ENCODE measurements at places on chromosomes 4 and X.

- DNase-seq = no peak
Observed at GRCh38 chr4:54837576-54838140, 179.9 kb downstream of the KIT start.

GRCh38 chr4:628821-629635 lies 3.7 kb downstream of the PDE6B start:
- DNase-seq = no peak

- DNase-seq = no peak
Observed at GRCh38 chr4:101328063-101328602, 19.2 kb downstream of the PPP3CA start.

- no peak for DNase-seq
Observed at GRCh38 chr4:25863831-25864418, 1.1 kb upstream of the SEL1L3 start.

- no peak for DNase-seq
Observed at GRCh38 chrX:81708487-81708886, 506.6 kb downstream of the SH3BGRL start.

DNA sequence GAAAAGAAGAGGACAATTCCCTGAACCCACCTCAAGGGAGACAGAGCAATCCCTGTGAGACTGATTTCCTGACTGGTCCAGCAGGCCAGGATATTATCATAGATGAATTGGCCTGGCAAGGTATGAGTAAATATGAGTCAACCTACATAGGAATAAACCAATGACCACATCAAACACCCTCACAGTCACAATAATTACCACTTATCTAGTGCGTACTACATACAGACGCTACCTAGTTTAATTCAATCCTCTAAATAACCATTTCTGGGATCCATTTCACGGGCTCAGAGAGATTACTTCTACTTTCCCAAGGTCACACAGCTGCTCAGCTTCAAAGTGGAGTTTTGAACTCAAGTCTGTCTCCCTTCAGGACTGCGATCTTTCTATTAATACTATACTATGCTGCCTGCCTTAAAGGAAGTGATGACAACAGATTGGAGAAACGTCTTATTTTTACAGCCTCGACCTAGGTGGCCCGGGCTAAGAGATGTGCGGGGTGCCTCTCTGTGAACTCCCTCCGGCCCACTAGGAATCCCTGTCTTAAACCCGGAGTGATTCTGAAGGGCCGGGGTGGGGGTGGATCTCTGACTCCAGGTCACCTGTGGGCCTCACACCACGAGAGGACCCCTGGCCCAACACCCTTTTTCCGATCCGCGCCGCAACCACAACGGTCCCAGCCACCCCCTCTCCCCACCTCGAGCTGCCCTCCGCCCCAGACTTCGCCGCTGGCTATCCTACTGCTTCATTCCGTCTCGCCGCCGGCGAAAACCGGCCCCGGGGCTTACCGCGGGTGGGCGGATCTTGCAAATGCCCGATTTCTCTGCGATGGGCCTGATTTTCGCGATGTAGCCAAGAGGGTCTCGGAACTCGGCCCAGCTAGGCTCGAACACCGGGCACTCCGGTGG lies 800 bp downstream of the KDM5C start:
- no peak for DNase-seq

DNA sequence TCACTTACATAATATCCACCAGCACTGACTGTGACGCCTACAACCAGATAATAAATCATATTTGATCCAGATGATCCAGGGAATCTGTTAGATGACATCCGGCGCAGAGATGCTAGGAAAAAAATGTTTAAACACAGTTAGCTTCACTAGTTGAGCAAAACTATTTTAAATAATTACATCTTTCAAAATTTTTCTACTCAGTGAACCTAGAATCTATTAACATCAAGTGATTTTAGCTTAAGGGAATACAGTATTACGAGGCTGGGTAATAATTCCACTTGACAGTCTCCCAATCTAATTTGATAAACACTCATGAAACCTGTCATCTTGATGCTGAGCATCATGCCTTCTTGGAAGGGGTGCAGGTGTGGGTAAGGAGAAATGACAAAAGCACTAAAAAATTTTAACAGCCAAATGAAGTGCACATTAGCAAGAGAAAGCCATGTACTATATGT lies 4.7 kb downstream of the MGARP start:
- no peak for DNase-seq

- no peak for DNase-seq
Observed at GRCh38 chr4:187017147-187017546, 293.5 kb upstream of the FAT1 start.

GRCh38 chrX:86263526-86263925 lies 115.3 kb downstream of the DACH2 start:
- no peak for DNase-seq

DNA sequence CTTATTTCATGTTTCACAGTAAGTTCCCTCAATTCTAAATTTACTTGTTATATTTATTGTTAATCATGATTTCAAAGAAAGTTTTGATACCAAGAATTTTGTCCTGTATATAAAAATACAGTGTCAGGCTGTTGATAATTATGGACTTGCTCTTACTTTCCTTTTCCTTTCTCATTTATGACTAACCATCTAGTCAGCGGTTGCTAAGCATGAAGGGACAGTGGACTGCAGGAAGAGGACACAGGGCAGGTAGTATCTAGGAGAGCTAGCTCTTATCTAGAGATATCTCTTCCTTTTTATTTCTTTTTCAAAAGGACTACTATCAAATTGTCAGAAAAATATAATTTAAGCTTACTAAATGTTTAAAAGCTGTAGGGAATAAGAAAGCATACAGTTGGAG lies 1.6 kb downstream of the OPRPN start:
- no peak for DNase-seq

Data from hypothalamus (tissue), 51 donors.